ENCODE measurements at places on chromosomes 2 and 18.

- DNase-seq = no peak
Measured at GRCh38 chr2:209556354-209556961, 132.6 kb downstream of the MAP2 start.

DNA sequence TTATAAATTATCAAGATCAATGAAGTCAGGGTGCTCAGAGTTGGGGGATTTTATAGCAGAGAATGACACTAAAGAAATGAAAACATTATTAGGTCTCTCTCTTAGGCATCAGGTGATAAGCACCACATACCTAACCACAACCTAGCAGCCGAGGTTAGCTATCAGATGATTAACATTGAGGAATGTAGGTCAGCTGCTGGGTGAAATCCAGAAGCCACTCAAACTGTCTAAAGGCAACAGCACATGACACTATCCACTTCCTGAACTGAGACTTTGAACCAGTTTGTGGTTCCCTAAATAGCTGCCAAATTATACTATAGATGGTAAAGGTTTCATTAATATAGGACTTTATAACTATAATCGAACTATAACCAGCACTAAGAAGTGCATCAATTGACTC is 4.7 kb downstream of the EPG5 start:
- no peak for DNase-seq

- no peak for DNase-seq
Measured at GRCh38 chr2:186617771-186618170, 27.9 kb downstream of the ITGAV start.

DNA sequence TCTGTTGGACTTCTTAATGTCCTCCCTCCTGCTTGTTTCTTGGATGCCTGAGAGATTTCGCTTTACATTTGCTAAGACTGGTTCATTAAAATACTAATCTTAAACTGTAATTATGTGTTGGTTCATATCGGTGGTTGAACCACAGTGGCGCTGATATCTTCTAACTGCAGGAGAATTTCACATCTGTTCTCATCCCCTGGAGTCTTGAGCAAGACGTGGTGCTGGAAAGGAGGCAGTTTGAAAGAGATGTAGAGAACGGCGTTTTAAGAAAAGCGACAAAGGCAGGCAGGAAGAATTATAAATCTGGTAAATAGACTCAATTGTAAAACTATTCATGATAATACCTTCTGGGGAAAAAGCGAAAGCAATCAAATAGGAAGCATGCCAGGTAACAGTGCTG is 79.5 kb downstream of the NXPH2 start:
- DNase-seq = no peak

DNA sequence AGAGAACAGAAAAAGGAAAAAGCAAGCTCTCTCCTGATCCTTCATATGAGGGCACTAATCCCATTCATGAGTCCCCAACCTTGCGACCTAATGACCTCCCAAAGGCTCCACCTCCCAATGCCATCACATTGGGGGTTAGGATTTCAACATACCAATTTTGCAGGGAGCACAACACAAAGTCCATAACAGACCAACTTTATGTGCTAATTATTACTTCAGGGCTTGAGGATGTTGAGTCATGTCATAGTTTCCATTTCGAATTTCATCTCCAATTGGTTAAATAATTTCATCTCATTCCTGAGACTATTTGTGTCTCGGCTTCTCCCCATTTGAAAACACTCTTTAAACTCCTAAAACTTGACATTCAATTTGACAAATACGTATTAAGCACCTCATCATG is 69.9 kb upstream of the KLF7 start:
- DNase-seq = no peak

GRCh38 chr2:18639756-18640453 is 50.5 kb upstream of the NT5C1B start:
- no peak for DNase-seq

All from DMS79 (cell line).